Spinal cord (tissue), 10 donors: ENCODE measurements at places on chromosomes 16 and 17. TPM values are rescaled to one million over a fixed set of nuclear protein-coding genes. Genes with fewer than 3 reads are reported as not detected.

Gene CD68
- total RNA-seq = 44.6 TPM

Gene KCNJ18
- total RNA-seq = not detected

Gene AOC3
- 2.7 TPM for total RNA-seq

Gene GDPD3
- 1.2 TPM for total RNA-seq

GRCh38 chr16:85166281-85166680 is 54.0 kb upstream of the CIBAR2 start:
- no peak for DNase-seq

- no peak for DNase-seq
These were observed 90.8 kb downstream of the MYO1D start for GRCh38 chr17:32786169-32786568.

DNA sequence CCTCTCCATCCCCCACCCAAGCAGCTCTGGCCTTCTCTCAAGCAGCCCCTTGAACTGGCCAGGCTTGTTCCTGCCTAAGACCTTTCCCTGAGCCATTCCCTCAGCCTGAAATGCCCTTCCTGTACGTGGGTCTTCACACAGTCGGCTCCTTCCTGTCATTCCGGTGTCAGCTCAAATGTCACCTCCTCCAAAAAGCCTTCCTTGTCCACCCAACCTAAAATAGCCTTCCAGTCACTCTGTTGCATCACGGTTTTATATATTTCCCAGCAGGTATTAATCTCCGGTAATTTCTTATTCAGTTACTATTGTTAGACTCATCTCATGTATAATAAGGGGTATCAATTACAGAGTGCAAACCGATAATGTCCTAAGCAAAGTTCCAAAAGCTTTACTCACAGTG is 51.8 kb downstream of the C17orf67 start:
- DNase-seq = no peak

GRCh38 chr17:28702026-28702751 is 9.5 kb downstream of the PROCA1 start:
- DNase-seq = peak; percentile 82

DNA sequence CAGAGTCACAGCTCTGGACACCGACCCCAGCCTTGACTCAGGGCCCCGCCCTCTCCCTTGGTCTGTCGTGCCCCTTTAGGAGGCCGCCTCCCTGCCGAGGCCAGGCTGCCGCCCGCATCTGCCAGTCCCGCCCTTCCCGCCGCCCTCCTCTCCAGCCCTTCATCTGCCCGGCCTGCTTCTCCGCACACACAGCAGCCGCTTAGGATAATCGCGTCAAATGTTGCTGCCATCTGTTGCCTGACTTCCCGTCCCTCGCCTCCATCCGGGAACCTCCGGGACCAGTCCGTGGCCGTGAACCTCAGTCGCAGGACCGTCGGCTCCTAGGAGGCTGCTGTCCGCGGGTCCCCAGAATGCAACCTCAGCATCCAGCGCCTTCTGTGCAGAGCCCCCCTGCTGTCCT is 11.9 kb downstream of the GSE1 start:
- no peak for DNase-seq

DNA sequence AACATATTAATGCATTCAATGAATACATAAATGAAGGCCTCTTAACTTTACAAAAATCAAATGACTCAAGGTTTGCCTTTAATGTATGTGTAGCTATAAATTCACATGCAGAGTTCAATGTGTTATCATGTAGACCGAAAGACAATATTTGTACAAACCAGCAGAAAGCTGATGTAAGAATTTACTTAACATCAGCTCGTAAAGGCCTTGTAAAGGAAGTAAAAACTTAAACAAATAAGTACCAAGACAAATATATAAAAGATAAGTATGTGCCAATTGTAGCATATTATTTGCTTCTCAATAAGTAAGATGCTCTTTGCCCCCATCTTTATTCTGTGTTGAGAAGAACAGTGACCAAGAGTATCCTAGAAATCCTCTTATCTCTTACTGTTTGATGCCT is 105.7 kb downstream of the SYCE1L start:
- DNase-seq = no peak

GRCh38 chr16:74455213-74455612 is 33.9 kb upstream of the CLEC18B start:
- DNase-seq = no peak

DNA sequence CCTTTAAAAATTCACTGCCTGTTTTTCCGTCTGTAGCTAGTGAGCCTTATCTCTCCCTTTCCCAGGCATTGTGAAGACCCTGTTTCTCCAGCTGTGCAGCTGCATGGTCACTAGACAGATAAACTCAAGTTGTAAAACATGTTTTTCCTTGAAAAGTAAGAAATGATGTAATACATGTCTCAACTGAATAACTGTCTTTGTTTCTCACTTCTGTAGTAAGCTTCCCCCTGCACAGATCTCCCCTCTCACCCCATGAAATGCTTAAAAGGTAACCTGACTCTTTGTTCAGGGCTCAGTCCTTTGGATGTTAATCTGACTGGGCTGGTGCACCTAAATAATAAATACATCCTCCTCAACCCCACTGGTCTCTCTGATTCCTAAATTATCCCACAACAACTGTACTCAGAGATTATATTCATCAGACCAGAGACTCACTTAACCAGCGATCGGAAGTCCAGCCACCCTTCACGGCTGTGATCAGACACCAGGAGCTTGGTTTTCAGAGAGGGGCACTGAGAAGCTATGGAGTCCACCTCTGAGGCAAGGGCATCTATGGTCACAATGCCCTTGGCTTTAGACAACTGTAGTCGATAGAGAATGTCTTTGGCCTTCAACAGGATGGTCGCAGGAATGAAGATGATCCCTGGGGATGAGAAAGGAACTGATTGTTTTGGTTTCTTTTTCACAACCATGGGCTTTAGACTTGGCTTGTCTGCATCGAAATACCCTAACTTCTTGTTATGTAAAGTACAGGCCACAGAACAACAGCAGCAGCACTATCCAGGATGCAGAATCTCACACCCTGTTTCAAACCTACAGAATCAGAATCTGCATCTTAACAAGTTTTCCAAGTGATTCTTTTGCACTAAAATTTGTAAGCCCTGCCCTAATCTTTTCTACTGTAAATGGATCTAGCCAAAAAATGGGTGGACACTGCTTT is 15.4 kb downstream of the ACSM1 start:
- DNase-seq = no peak
